T-helper 2 cell (primary cell): ENCODE measurements at places on chromosomes 11 and 22.

DNA sequence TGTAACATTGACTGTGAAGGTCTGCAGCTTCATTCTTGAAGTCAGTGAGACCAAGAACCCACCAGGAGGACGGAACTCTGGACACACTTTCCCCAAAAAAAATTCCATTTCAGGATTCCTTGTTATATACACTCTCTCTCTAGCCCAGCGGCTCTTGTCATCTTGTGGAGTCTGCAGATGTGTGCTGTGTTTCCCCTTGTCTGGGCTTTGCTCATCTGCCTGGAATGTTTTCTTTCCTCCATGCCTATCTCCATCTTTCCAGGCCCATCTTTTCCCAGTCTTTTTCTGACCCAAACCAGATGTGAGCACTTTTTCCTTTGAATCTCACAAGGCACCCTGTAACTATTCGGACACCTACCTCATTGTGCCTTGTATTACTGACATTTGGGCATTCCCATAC is 5.1 kb upstream of the DRG1 start:
- no peak for DNase-seq

DNA sequence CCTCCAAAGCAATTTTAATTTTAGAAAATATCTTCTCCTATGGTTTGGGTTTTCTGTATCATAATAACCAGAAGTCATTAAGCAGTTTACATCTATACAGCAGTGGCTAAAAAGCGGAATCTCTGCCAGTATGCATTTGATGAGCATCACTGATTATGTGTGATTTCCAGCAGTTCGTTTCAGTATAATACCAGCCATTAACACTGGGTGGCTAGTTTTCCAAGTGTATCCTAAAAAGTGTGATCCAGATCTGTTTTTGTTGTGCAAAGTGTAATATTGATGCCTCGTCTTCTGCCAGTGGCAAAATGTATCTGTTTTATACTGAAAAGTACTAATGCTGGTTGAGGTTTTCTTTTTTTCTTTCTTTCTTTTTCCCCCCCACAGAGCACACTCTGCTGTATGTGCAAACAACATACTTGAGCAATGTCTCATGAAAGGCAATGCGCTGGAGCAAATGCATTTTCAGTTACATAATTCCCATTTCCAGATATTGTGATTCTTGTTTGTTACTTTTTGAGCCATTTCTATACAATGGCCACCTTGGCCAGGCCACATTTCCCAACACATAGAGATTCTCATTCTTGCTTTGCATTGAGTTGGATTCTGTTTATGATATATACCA is 64.2 kb downstream of the SLC36A4 start:
- DNase-seq = no peak

GRCh38 chr11:46298699-46299433 is 21.4 kb downstream of the CREB3L1 start:
- no peak for DNase-seq

- DNase-seq = no peak
Measured at GRCh38 chr11:72141066-72141465, 5.5 kb downstream of the FOLR3 start.

DNA sequence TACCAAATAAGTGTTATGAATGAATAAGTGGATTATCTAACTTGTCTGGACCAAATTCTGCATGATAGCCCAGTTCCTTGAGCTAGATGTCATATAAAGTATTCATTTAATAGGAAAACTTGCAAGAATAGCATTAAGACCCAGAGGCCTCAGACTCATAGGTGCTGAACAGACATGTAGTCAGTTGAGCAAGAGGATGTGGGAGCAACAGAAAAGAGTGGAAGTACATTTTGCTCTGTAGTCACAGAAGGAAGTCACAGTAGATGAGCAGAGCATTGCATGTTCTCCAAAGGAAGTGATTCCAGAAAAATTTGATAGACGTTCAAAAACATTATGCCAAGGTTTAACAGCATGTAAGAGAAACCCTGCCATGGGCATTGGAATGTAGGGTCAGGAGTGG is 9.5 kb downstream of the HOATZ start:
- no peak for DNase-seq

- no peak for DNase-seq
Measured at GRCh38 chr22:47304854-47305253, 542.4 kb downstream of the TBC1D22A start.

GRCh38 chr11:63869171-63869591 is 30.3 kb downstream of the MARK2 start:
- DNase-seq = no peak

- DNase-seq = no peak
Measured at GRCh38 chr11:44950031-44950624, 555 bp downstream of the TP53I11 start.
